ENCODE measurements at places on chromosomes 2 and 18.

GRCh38 chr2:236338495-236339184 lies 74.4 kb upstream of the ASB18 start:
- no peak for DNase-seq

DNA sequence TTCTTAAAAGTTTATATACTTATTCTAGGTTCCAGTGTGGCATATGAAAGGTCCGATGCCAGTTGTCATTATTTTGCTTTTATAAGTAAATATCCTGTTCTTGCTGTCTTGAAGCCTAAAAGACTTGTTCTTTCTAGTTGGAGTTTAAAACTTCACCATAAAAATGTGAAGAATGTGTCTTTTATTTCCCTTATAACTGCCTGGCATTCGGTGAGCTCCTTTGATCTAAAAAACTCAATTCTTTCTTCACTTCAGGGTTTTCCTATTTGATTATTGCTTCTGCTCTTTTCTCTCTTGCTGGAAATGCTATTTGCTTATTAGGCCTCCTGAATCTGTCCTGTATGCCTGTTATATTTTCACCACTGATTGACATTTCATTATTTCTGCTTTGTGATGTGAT lies 51.6 kb downstream of the TSPYL6 start:
- DNase-seq, result no peak

DNA sequence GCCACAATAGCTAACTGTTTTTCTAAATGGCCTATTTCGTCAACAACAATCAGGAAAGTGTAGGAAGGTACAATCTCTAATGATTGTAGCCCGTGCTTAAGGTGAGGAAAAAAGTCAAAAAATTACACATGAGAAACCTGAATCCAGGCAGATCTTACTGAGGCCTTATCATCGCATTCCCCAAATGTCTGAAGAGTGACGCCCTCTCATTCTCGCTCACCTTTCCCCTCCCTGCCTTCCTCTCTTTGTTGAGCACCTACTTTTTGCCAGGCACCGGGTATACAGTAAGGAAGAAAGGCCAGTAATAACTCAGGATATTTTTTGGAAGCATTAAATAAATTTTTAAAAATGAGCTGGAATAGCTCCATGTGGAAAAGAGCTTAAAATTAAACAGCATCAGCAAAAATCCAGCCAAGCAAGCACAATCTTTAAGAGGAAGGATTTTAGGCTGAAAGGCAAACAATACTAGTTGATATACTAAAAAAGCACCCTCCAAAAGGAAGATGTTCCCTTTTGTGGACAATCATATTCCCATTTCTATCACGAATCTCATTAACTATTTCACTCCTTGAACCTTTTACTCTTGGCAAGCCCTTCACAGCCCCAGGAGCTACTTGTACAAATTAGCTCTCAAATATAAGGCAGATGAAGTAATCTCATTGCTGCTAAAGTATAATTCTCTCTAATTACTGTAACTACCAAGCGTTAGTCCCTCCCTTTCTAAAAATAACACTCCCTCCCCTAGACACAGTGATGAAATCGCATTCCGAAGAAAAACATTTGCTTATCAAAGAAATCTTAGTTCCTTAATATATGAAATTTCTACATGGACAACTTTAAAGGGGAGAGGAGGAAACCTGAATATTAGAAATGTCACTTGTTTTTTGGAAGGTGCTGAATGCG lies 40.0 kb downstream of the STAT1 start:
- DNase-seq, result no peak

- DNase-seq, result peak; percentile 12
Observed at GRCh38 chr2:124810132-124810531, 785.0 kb downstream of the CNTNAP5 start.

GRCh38 chr2:28058791-28059190 lies 168.3 kb downstream of the BABAM2 start:
- no peak for DNase-seq

- DNase-seq, result no peak
Observed at GRCh38 chr18:41378598-41378997, 576.4 kb upstream of the PIK3C3 start.

DNA sequence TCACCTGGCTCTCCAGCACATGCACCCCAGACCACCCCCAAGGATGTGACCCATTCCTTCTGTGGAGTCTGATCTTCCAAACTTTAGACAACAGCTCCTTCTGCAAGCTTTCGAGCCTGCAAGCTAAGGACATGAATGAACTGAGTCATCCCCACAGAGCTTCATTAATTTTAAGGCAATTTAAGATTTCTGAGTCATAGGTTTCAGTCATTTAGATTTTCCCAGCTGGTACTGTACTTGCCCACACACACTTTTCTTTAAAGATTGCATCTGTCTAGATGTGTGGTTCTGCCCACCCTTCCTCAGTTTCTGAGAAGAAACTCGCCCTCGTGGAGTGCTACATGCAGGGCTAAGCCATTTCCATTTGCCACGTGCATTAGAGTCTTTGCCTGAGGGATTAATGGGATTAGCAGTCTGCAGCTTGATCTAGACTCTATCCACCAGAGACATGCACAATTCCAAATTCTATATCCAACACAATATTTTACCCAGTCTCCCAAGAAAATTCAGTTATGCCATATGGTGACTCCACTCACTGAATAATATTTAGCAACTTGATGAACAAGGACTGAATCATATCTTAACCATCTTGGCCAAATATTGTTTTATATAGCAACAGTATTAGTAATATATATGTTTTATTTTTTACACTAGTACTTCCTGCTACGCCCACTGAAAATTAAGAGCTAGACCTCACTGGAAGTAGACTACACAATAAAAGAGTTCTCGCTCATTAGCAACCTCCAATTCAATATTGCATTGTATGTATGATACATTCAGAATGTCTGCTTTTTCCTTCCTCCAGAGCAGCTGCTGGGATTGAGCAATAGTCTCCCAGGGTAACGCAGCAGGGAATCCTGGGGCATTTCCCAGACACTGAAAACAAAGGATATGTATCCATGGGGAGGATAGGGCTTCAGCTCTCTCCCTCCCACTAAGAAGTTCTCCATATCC lies 14.3 kb upstream of the TRIB2 start:
- no peak for DNase-seq

- DNase-seq, result no peak
Observed at GRCh38 chr2:165144315-165144714, 59.5 kb downstream of the SCN3A start.

DNA sequence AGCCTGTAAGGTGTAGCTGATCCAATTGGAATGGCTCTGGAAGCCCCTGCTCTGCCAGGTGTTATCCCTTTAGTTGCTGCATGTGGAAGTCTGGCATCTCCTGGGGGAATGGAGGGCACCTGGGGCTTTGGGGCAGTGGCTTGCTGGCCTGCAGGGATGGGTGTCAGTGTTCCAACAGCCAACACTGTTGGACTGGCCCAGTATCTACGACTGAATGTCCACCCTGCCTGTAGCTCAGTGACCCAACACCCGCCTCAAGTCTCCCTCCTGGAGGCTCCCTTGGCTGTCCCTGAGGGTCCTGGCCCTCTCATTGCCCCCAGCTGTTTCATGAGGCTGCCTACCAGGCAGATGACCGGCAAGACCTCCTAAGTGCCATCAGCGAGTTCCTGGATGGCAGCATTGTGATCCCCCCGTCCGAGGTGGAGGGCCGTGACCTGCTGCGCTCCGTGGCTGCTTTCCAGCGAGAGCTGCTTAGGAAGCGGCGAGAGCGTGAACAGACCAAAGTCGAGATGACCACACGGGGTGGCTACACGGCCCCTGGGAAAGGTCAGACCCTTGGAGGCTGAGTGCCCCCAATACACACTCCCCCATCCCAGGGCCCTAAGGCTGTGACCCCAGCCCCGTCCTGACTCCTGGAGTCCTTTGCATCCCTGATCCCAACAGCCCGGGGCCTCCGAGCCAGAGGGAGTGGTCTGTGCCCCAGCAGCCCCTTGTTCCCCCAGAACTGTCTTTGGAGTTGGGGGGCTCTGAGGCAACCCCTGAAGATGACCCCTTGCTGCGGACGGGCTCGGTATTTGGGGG lies 7.7 kb downstream of the SLC4A3 start:
- DNase-seq, result no peak

GRCh38 chr2:69278366-69278765 lies 108.7 kb downstream of the GFPT1 start:
- no peak for DNase-seq

DNA sequence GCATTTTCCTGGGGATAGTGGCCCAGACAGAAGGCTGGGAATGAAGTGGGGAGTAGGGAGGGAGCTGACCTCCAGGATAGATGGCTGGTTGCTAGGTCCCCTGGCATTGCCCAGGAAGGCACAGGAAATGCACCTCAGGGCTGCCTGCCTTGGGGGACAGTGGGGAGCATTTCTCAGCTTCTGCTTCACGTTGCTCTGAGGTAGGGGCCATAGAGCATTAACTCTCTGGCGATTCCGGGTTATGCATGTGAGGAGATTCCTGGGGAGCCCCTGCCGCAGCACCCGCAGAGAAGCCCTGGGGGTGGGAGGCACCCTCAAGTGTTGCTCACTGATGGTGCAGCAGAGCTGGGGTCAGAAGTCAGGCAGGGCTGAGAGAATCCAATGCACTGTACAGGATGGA lies 256.5 kb downstream of the CYP26B1 start:
- no peak for DNase-seq

GRCh38 chr2:214006601-214007000 lies 404.3 kb upstream of the VWC2L start:
- DNase-seq, result no peak

- no peak for DNase-seq
Observed at GRCh38 chr2:202050652-202051051, 17.0 kb downstream of the FZD7 start.

DNA sequence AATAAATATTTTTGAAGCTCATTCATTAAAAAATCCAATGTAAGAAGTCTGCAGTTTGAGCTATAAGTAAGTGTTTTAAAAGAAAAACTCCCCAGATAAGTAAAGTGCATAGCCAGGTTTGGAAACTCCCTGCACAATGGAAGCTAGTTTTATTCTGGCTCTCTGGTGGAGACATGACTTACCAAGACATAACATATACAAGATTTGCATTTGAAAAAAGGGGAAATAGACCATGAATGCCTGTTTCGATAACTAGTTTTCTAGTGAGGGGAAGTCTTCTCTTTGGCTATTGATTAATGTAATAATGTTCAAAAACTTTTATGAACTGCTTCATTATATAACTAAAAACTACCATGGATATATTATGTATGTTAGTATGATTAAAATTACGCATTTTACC lies 435.2 kb downstream of the ARHGAP15 start:
- DNase-seq, result no peak

- DNase-seq, result peak; percentile 3
Observed at GRCh38 chr18:65753520-65753919, 2.7 kb downstream of the CDH7 start.

DNA sequence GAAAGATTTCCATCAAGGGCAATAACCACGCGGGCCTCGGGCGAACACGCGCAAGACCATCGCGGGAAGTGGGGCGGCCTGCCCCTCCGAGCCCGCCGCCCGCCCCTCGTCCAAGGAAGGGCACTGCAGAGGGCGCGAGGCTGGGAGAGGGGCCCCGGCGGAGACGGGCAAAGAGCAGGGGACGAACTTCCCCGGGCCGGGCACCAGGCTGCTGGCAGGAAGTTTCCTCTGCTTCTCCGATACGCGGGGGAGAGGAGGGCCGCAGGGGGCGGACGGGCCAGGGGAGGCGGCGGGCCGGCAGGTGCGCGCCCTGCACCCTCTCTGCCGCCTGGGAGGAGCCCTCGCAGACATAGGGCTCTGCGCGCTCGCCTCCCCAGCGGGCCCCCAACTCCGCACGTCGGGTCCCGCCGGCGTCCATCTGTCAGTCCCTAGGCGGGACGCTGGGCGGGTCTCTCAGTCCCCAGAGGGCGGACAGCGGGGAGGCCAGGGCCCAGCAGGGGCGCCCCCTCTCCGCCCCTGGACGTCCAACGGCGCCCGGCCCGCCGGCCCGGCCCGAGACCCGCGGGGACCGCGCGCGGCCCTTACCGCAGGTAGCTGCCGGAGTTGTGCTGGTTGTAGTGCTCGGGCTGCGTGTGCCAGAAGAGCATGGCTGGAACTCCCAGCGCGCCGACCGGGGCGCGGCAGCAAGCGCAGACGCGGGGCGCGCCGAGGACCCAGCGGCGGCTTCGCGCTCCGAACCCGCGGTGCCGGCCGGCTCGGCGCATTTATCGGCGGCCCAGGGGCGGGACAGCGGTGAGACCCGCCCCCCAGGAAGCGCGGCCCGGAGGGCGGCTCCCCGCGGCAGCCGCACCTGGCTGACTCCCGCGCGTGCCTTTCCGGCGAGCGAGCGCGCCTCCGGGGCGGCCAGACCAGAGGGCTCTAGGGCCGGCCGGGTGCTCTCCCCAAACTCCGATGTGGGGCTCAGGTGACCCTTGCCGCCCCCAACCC lies at the start of gene TFCP2L1:
TFCP2L1 (minus strand) TSS at position 740 of the 987 bp plus-strand sequence; CDS start at position 647, 93 bp downstream.
- no peak for DNase-seq

DNA sequence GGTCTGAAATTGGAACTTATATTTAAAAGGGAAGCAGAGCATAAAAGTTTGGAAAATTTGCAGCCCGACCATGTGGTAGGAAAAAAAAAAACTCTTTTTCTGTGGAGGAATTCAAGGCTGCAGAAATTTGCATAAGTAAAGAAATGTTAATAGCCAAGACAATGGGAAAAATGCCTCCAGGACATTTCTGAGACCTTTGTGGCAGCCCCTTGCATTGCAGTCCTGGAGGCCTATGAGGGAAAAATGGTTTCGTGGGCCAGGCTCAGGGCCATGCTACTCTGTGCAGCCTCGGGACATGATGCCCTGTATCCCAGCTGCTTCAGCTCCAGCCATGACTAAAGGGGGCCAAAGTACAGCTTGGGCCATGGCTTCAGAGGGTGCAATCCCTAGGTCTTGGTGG lies 71.9 kb upstream of the SLC16A14 start:
- DNase-seq, result no peak

GRCh38 chr2:171136024-171136423 lies 24.7 kb downstream of the TLK1 start:
- no peak for DNase-seq

DNA sequence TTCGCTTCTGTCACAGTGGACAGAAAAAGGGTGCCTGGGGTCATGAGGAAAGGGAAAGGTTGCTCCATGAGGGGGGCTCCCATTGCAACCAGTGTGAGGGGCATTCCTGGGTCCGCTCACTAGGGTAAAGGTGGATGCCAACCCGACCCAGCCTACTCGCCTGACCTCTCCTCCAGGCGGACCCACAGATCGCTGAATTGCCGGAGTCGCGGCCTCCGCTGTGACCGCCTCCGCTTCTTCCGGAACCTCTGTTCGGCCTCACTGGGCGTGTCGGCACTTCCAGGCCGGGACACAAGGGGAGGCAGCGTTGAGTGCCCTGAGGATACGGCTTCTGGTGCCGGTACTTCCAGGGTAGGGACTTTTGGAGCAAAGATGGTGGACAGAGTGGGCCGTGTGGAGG lies 57.1 kb downstream of the TRABD2A start:
- DNase-seq, result no peak

- DNase-seq, result no peak
Observed at GRCh38 chr2:114128725-114129124, 238.8 kb downstream of the ACTR3 start.

- no peak for DNase-seq
Observed at GRCh38 chr2:218368621-218369153, 12.0 kb downstream of the CATIP start.

- DNase-seq, result no peak
Observed at GRCh38 chr2:69918401-69918800, 3.5 kb downstream of the MXD1 start.
